ENCODE measurements at places on chromosomes 11 and 22.

- peak; percentile 48 for DNase-seq
Measured at GRCh38 chr11:117820071-117820470, 4.5 kb downstream of the FXYD2 start.

- DNase-seq = no peak
Measured at GRCh38 chr22:31139866-31140716, at the start of gene PLA2G3. TSS of gene PLA2G3 (minus strand) at chr22:31140508. CDS start at chr22:31140354, 154 bp downstream.

DNA sequence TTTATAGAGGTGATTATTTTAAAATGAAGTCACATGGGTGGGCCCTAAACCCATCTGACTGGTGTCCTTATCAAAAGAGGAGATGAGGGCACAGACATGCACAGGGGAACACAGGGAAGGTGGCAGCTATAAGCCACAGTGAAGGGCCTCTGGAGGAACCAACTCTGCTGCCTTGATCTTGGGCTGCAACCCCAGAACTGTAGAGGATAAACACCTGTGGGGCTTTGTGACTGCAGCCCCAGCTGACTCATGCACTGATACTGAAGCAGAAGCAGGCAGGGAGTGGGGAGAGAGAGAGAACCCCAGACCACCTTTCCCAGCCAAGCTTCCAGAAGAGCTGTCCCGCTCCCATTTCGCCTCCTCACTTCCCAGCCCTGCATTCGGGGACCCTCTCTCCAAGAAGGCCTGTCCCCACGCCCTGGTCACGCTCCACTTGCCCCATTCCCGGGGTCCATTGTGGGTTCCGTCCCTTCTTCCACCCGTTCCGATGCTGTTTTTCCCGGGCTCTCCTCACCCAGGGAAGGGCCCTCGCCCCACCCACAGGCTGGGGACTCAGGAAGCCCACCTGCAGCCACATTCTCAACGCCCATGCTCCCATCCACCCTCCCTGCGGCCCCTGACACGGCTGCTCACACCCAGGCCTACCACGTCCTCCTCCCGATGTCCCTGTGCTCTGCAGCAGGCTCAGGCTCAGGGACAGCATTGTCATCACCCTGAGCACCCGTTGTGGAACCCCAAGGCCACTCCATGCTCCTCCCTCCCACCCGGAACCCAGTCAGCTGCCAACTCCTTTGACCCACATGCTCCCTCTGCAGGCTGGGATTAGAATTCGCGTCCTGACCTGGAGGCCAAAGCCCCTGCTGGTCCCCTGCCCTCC lies 90.8 kb upstream of the SHANK2 start:
- DNase-seq = peak; percentile 38

DNA sequence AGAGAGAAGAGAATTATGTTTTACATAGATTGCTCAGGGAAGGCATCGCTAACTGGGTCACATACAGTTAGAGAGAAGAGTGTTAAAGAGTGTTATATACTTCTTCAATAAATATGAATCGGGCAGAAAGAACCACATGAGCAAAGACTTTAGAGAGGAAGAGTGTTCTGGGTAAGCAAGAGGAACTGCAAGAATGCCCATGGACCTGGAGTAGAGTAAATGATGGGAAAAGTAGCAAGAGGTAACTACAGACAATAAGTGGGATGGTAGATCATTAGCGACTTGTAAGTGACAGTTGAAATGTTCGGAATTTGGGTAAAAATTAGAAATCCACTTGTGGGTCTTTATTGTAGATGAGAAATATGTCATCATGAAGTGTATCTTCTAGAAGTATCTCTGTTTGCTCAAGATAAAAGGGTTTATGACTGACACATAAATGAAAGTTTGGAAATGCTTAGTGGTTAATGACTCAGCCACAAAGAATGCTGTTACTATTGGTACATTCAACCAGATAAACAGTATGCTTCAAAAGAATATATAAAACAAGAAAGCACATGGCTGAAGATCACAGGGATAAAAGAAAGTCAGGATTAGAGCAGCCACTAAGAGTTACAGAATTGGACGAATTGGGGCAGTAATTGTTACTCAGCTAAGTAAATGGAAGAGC lies 229.3 kb downstream of the CASP12 start:
- no peak for DNase-seq

- DNase-seq = no peak
Measured at GRCh38 chr22:50178471-50178864, 7.2 kb upstream of the TRABD start.

GRCh38 chr11:65504674-65505465 lies 6.0 kb downstream of the MALAT1 start:
- DNase-seq = no peak

GRCh38 chr11:45927684-45928413 lies 5.4 kb downstream of the LARGE2 start:
- no peak for DNase-seq

- peak; percentile 80 for DNase-seq
Measured at GRCh38 chr11:134050541-134051383, 18.1 kb upstream of the JAM3 start.

DNA sequence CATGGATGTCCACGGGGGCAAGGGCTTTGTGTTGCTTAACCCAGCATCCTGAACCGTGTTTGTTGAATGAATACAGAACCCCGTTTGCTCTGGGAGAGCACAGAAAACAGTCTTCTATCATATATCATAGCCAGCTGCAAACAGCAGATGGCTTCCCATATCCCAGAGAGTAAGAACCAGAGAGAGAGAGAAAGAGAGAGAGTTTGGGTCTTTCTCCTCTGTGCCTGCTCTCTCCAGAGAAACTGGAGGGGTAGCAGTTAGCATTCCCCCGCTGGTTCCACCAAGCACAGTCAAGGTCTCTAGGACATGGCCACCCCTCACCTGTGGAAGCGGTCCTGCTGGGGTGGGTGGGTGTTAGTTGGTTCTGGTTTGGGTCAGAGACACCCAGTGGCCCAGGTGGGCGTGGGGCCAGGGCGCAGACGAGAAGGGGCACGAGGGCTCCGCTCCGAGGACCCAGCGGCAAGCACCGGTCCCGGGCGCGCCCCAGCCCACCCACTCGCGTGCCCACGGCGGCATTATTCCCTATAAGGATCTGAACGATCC lies 440 bp upstream of the TIMP3 start:
- no peak for DNase-seq

DNA sequence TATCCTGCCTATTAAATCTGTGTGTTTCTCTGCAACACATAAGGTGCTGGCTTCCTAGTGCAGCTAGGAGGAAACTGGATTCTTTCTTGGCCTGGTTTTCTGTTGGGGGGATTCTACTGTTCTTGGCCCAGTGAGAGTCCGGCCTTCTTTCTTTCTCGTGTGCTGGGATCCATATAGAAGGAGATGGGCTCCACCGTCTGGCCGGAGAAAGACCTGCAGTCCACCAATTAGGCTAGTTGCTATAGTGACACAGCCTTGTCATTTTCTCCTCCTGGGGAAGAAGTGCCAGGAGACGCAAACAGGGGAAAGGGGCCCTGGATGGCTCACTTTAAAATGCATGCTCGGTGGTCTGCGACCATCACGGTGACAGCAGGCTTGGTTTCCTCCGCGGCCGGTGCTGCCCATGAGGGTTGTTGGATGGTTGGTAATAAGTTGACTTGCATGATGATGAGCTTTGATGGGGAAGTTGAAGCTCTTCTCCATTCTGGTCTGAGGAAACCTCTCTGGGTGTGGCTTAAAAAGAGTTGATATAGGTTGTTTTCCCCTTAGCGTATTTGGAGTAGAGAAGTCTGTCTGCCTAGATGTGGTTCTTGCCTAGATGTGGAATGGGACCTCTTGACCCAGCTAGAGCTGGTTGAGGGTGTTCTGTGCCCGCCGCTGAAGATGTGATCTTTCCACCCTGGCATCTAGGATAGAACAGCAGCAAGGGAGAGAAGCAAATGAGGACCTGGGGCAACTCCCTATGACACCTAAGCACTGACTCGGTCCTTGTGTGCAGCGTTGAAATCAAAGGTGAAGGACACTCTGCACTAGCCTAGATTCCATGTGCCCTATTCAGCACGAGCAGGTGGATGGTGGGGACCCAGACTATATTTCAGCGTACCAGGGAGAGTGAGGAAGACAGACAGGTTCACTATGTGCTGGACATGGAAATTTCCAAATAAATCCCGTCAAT lies 1335.0 kb downstream of the BRD1 start:
- DNase-seq = peak; percentile 50

DNA sequence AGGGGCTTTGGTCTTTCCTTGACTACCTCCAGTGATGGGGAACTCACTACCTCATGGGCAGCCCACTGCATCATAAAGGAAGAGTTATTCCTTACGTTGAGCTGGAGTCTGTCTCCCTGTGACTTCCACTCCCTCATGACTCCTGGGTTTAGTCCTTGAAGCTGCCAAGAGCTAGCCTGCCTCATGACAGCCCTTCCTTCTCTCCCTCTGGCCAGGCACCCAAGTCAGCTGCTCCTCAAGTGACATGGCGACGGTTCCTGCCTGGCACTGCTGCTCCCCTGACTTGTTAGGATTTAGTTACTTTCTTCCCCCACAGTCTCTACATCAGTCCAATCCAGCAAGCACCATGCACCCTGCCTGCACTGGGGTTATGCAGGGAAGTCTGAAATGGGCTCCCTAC lies 196.1 kb upstream of the TBCEL start:
- DNase-seq = no peak

GRCh38 chr22:25112538-25113253 lies 87.0 kb upstream of the CRYBB3 start:
- DNase-seq = no peak

DNA sequence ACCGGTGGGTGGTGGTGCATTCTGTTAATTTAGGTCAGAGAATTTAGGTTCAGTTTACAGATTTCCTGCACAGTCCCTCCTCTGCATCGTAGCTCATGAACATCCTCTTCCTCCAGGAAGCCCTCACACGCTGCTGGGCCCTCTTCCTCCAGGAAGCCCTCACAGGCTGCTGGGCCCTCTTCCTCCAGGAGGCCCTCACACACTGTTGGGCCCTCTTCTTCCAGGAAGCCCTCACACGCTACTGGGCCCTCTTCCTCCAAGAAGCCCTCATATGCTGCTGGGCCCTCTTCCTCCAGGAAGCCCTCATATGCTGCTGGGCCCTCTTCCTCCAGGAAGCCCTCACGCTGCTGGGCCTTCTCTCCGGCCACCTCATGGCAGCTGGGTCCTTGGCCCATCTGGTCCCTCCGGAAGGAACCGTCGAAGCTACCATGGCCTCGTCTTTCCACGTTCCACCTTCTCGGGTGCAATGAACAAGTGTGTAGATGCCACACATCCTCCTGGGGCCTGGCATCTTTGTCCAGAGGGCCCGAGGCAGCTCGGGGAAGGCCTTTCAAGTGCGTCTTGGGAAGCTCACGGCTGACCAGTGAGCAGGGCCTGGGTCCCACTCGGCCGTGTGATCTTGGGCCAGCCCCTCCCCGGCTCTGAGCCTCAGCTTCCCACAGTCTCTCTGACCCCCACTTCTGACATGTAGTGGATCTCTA lies 58.9 kb upstream of the PPARA start:
- no peak for DNase-seq

GRCh38 chr11:96207459-96208449 lies 135.2 kb downstream of the MAML2 start:
- DNase-seq = peak; percentile 52

Measured in transverse colon (tissue), 4 donors.